ENCODE measurements at places on chromosomes 1 and 21. TPM values are rescaled to one million over a fixed set of nuclear protein-coding genes. Genes with fewer than 3 reads are reported as not detected.
A peak's percentile ranks its signal among the peaks of the same experiment; 100 is the strongest.

DNA sequence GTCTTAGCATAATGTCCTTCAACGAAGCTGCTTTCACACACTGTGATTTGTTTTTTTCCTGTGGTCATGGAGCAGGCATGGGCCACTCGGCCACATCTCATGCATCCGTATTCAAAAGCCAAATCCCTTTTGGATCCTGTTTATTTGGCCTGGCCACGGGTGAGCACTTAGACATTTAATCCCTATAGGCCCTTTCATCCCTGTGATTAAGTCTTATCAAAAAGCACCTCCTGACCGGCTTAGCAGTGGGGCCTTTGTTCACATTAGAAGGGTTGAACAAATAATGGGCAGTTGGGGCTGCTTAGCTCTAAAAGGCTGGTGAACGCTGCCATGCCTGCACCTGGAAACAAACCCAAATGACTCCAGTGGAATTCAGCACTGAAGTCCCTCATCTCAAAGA lies 2.0 kb downstream of the KCNE2 start:
- peaks cover 12% of the 10 kb centered on the region for H3K27me3 ChIP-seq
- peaks cover 6% of the 10 kb centered on the region for H3K4me1 ChIP-seq
- no peak overlapping the region for H3K27ac ChIP-seq

DNA sequence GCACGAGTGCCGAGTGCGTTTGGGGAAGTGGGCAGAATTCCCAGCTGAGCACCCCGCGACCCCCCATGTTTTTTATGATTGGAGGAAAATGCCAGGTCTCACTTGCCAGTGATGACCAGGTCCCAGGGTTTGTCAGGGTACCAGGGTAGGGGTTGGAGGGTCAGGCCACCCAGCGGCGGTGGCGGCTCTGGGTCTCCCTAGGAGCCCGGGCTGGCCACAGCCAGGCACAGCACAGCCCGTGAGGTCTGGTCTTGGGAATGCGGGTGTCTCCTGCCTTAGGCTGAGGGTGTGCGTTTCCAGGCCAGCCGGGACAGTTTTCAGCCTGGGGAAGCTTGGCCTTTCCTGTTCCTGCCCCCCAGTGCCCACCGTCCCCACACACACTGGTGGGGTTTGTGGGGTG lies 22.7 kb downstream of the PRKCZ start:
- no peak overlapping the region for H3K27ac ChIP-seq
- H3K4me1 ChIP-seq: peaks cover 8% of the 10 kb centered on the region
- peaks cover 23% of the 10 kb centered on the region for H3K36me3 ChIP-seq

DNA sequence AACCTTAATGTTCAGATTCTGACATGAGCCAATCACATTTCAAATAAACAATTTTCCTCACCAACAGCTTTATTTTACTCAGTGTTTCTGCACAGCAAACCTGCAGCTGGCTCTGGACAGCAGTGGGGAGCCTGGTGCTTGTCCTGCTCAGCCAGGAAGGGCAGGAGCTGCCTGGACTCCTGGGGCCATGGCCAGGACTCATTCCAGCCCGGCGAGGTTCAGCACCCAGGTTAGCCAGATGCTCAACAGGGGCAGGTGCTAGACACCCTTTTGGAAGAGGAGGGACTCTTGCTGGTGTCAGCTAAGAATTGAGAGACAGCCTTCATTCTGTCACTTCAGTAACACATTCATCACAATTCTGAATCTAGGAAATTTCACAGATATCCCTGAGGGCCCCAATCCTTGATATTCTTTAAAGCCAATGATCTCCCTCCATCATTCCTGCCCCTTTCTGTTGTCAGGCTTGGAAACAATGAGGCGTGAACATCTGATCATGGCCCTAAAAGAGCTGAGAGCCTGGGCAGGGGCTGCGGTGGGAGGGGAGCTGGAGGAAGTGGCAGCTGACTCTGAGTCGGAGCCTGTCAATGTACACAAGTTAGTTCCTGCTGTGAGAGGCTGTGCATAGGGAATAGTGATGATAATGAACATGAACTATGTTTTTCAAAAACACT lies 251.3 kb downstream of the SDCCAG8 start:
- H3K27ac ChIP-seq: no peak overlapping the region
- no peaks in the 10 kb centered on the region for H3K27me3 ChIP-seq
- H3K4me1 ChIP-seq: peaks cover 22% of the 10 kb centered on the region
- peaks cover 11% of the 10 kb centered on the region for H3K36me3 ChIP-seq
- no peak overlapping the region for H3K4me3 ChIP-seq

DNA sequence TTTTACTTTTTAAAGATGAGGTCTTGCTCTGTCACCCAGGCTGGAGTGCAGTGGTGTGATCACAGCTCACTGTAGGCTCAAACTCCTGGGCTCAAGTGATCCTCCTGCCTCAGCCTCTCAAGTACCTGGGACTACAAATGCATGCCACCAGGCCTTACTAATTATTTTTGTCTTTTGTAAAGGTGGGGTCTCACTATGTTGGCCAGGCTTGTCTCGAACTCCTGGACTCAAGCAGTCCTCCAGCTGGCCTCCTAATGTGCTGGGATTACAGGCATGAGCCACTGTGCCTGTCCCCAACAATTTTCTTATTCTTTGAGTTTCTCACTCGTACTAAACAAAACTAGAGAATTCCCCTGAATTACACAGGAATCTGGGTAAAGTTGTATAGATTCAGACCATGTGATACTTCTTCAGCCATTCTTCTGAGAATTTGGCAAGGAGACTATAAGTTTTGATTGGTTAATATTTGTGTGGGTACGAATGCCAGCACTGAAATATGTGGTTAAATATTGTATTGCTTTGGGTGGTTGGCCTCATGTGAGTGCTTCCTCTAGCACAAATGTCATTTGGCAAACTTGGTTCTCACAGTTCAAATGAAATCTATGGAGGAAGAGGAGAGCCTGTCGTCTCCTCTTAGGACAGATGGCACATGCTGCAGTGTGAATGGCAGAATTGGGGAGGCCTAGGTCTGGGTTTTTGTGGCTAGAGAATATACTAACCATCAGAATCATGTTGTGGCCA lies 104.9 kb downstream of the RUNX1 start:
- H3K4me1 ChIP-seq: peaks cover 92% of the 10 kb centered on the region
- H3K27ac ChIP-seq: peak overlapping the region; percentile 90
- H3K4me3 ChIP-seq: no peak overlapping the region

The HEYL gene
- total RNA-seq: 0.08 TPM

The CD34 gene
- total RNA-seq: not detected

The SH2D1B gene
- total RNA-seq: not detected
